ENCODE measurements at places on chromosomes 1 and 21.

DNA sequence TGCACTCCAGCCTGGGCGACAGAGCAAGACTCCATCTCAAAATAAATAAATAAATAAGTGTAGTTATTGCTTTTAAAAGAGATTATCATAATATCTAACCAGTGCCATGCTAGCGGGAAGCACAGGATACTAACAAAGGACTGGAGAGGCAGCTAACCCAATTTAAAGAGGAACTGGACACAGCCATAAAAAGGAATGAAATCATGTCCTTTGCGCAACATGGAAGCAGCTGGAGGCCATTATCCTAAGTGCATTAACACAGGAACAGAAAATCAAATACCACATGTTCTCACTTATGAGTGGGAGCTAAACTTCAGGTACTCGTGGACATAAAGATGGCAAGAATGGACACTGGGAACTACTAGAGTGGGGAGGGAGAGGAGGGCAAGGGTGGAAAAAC lies 54.9 kb downstream of the TM2D1 start:
- DNase-seq = no peak
- no peak overlapping the region for H3K4me3 ChIP-seq
- no peaks in the 10 kb centered on the region for H3K4me1 ChIP-seq
- H3K36me3 ChIP-seq = no peaks in the 10 kb centered on the region
- H3K27ac ChIP-seq = no peak overlapping the region
- H3K27me3 ChIP-seq = no peaks in the 10 kb centered on the region

DNA sequence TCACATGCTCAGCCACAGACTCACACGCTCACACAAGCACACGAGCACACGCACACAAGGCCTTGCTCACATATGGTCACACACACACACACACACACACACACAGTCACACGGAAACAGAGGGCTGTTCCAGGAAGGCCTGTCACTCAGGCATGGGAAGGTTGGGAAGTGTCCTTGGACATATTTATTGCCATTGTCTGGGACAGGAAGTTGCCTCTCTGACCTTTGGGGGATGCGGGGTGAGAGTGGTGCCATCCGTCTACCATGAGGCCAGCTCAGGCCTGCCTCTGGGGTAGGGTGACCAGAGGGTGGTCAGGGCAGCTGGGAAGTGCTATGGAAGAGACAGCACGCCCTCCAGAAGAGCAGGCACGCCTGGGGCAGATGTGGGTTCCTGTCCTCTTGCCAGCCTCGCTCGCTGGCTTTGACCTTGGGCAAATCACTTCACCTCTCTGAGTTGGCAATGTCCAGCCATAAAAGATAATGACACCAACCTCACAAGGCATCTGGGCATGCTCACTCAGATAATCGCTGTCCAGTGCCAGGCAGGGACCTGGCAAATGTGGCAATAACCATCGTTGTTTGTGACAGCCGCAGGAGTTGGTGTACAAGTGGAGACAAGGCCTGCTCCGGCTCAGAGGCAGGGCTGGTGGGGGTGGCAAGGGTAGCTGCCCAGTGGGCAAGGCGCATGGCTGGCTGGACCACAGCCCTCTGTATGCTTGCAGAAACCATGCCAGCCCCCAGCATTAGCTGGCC lies 8.0 kb upstream of the GUCA2A start:
- no peaks in the 10 kb centered on the region for H3K27me3 ChIP-seq
- no peaks in the 10 kb centered on the region for H3K36me3 ChIP-seq
- peaks cover 56% of the 10 kb centered on the region for H3K4me1 ChIP-seq
- H3K4me3 ChIP-seq = no peak overlapping the region

GRCh38 chr1:242467556-242468145 lies 56.8 kb downstream of the PLD5 start:
- H3K36me3 ChIP-seq = no peaks in the 10 kb centered on the region
- no peak overlapping the region for H3K4me3 ChIP-seq
- no peak for DNase-seq
- H3K4me1 ChIP-seq = no peaks in the 10 kb centered on the region

GRCh38 chr1:202856014-202856413 lies 32.9 kb downstream of the RABIF start:
- no peak overlapping the region for H3K4me3 ChIP-seq
- no peaks in the 10 kb centered on the region for H3K27me3 ChIP-seq
- no peak overlapping the region for H3K27ac ChIP-seq
- no peaks in the 10 kb centered on the region for H3K36me3 ChIP-seq

- no peaks in the 10 kb centered on the region for H3K36me3 ChIP-seq
- H3K4me3 ChIP-seq = no peak overlapping the region
- no peak for DNase-seq
- no peaks in the 10 kb centered on the region for H3K27me3 ChIP-seq
- H3K4me1 ChIP-seq = no peaks in the 10 kb centered on the region
Measured at GRCh38 chr1:174723816-174724215, 275.9 kb upstream of the CACYBP start.

DNA sequence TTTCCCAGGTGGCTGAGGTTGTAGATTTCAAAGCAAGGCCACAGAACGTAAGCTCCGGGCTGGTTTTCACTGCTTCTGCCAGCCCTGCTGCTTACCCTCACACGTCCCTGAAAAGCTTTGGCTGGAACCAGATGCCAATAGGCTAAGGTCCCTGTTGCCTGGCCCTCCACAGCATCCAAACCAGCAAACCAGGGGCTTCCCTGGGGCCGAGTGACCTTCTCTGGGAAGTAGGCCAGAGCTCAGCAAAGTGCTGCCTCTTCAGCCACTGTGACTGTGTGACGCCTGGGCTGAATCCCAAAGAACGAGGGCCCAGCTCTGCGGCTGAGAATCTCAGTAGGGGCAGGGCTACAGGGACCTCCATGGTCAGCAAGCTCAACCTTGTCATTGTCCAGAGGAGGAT lies 28.9 kb upstream of the RBM15 start:
- no peaks in the 10 kb centered on the region for H3K27me3 ChIP-seq
- H3K27ac ChIP-seq = no peak overlapping the region
- H3K36me3 ChIP-seq = no peaks in the 10 kb centered on the region
- DNase-seq = no peak
- H3K4me3 ChIP-seq = no peak overlapping the region
- H3K4me1 ChIP-seq = no peaks in the 10 kb centered on the region

- H3K27ac ChIP-seq = no peak overlapping the region
- no peak overlapping the region for H3K4me3 ChIP-seq
- no peak for DNase-seq
Measured at GRCh38 chr1:164443836-164444235, 115.1 kb upstream of the PBX1 start.

DNA sequence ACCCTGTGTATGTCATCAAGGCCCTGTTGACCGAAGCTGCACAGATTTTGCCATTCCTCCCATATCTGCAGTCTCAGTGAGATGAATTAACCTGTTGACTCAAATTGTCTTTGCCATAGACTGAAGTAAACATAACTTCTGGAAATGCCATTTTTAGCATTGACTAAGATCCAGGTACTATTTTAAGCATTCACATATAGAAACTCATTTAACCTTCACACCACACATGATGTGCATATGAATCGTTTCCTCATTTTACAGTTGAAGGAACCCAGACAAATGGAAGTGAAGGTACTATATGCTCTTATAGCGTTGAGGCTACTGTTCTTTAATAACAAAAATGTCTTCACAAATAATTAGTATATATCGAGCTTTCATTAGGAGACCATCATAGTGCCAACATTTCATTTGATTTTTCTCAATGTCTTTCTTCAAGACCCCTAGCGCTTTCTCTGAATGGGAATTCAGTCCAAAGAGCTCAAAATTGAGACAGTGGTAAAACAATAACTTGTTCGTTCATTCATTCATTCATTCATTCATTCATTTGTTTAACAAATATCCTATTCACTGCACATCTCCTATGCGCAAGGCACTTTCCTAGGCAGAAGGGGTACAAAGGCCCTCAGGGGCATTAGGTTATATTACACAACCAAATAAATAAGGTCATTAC lies 444.7 kb downstream of the ADGRL2 start:
- no peak for DNase-seq
- no peaks in the 10 kb centered on the region for H3K27me3 ChIP-seq
- no peaks in the 10 kb centered on the region for H3K4me1 ChIP-seq
- H3K4me3 ChIP-seq = no peak overlapping the region

GRCh38 chr21:15058854-15059263 lies 5.9 kb downstream of the NRIP1 start:
- peaks cover 79% of the 10 kb centered on the region for H3K4me1 ChIP-seq
- H3K4me3 ChIP-seq = peak overlapping the region; percentile 2

DNA sequence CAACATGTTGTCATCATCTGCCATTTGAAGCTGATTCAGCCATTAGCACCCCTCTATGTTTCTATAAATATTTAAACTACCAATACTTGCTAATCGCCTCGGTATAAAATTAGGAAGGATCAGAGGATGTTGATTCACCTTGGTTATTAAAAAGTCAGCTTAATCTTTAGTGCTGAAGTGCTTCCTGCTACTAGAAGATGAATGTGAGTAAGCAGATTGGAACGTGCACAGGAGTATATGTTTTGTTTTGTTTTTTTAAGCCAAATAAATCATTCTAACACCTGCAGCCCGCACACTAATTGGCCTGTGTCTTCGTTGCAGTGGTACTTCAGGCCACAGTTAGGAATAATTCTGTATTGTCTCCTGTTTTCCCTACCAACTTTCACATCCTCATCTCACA lies 485.7 kb downstream of the AJAP1 start:
- no peaks in the 10 kb centered on the region for H3K4me1 ChIP-seq
- H3K36me3 ChIP-seq = no peaks in the 10 kb centered on the region
- H3K27me3 ChIP-seq = no peaks in the 10 kb centered on the region
- no peak overlapping the region for H3K27ac ChIP-seq
- DNase-seq = no peak

DNA sequence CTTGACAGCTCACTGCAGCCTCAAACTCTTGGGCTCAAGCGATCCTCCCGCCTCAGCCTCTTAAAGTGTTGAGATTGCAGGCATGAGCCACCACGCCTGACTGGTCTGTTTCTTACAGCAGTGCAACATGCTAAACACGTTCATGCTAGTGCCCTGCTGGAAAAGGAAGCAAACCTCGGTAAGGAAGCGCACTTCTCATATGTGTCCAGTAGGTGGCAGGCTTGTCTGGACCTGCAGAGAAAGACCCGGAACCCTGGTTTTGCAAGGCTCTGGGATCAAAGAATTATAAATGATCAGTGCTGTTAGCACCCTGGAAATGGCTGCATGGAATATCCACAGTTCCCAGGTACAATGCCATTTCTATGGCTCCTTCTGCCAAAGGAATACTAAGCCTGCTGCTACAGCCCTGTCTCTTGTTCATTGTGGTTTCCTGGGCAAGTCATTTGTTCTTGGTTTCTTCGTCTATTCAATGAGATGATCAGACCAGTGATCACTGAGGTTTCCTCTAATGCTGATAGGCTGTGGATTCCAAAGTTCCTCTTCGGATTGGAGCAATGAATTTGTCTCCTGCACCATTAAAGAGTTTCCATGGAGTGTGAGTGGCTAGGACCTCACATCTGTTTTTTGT lies 15.9 kb downstream of the RNU5D-1 start:
- H3K4me1 ChIP-seq = no peaks in the 10 kb centered on the region
- no peaks in the 10 kb centered on the region for H3K27me3 ChIP-seq
- H3K27ac ChIP-seq = no peak overlapping the region
- H3K4me3 ChIP-seq = no peak overlapping the region

DNA sequence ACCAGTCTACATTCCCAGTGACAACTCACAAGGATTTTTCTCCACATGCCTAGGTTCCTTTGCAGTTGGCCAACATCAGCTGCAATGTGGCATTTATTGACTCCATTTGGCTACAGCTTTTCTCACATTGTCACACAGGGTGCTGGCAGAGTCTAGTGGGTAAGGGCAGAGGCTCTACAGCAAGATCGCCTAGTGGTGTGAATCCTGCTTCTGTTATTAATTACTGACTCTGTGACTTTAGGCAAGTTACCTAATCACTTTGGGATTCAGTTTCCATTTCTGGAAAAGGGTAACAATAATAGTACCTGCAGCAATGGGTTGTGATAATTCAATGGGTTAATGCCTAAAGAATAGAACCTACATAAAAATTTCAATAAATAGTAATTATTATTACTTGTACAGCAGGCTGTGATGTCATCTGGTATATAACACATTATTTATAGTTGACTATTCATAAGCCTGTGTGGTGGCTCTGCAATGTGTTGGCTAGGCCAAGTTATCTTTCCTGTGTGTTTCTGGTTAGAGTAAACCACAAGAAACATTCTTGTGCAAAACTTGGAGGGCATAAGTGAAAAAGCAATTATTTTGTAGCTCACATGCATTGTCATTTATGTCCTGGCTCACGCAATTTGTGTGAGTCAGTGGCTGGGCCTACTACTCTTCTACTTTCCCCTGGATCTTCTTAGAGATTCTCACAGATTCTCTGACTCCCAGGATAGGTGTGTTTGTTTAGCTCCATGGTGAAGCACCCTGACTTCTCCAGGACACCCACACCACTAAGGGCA lies 59.5 kb downstream of the PTGS2 start:
- H3K4me3 ChIP-seq = no peak overlapping the region
- H3K36me3 ChIP-seq = no peaks in the 10 kb centered on the region
- no peak for DNase-seq
- no peak overlapping the region for H3K27ac ChIP-seq
- H3K4me1 ChIP-seq = peaks cover 6% of the 10 kb centered on the region

- H3K27me3 ChIP-seq = no peaks in the 10 kb centered on the region
- DNase-seq = no peak
- H3K4me1 ChIP-seq = no peaks in the 10 kb centered on the region
- H3K4me3 ChIP-seq = no peak overlapping the region
Measured at GRCh38 chr1:207006914-207007313, 25.6 kb downstream of the C1orf116 start.

DNA sequence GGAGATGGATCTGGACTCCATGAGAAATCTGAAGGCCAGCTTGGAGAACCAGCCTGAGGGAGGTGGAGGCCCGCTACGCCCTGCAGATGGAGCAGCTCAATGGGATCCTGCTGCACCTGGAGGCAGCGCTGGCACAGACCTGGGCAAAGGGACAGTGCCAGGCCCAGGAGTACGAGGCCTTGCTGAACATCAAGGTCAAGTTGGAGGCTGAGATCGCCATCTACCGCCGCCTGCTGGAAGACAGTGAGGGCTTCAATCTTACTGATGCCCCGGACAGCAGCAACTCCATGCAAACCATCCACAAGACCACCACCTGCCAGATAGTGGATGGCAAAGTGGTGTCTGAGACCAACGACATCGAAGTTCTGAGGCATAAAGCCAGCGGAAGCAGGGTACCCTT lies 601.5 kb upstream of the ZP4 start:
- DNase-seq = no peak
- H3K4me1 ChIP-seq = no peaks in the 10 kb centered on the region
- no peaks in the 10 kb centered on the region for H3K27me3 ChIP-seq
- H3K36me3 ChIP-seq = no peaks in the 10 kb centered on the region
- H3K4me3 ChIP-seq = no peak overlapping the region
